ENCODE measurements at places on chromosomes 1 and 21.

- DNase-seq, result no peak
Measured at GRCh38 chr1:960363-961131, at the start of gene KLHL17. Gene KLHL17 (plus strand): TSS chr1:960584. CDS start chr1:960694, 110 bp downstream.

DNA sequence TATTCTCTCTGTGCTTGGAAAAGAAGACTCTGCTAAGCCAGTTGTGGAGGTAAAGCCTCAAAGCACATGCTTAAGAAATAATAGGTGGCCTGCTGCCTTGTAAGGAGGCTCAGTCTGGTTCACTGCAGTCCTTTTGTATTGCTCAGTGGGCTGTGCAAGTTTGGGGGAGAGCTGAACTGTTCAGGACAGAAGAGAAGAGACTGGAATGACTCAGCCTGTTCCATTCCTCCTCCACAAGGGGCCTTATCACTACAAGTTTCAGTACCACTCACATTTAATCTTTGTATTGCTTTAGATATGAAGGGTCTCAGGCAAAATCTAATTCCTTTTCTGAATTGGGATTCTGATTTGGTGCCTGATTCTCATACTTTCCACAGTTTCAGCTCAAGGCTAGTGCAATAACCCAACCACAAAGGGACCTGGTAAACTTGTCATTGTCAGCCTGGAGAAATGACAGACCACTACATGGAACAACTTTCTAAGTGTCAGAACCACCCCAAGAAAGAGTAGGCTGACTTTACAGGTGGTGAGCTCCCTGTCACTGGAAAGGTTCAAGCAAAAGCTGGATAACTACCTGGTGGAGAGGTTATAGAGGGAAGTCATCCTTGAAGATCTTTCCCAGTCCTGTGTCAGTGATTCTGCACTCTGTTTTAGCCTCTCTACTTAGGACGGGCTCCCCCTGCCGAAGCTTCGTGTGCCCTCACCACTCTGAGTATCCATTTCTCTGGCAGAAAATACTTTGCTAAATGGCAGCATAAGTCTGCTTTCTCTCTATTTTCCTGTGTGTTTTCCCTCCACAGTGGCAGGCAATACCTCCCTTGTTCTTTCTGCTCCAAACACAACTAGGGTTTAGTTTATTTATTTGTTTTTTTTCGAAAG is 162.9 kb upstream of the GJB5 start:
- DNase-seq, result no peak

- DNase-seq, result no peak
Measured at GRCh38 chr21:17818186-17819113, 706 bp downstream of the C21orf91 start.

- no peak for DNase-seq
Measured at GRCh38 chr1:4045397-4046010, 145.4 kb upstream of the C1orf174 start.

DNA sequence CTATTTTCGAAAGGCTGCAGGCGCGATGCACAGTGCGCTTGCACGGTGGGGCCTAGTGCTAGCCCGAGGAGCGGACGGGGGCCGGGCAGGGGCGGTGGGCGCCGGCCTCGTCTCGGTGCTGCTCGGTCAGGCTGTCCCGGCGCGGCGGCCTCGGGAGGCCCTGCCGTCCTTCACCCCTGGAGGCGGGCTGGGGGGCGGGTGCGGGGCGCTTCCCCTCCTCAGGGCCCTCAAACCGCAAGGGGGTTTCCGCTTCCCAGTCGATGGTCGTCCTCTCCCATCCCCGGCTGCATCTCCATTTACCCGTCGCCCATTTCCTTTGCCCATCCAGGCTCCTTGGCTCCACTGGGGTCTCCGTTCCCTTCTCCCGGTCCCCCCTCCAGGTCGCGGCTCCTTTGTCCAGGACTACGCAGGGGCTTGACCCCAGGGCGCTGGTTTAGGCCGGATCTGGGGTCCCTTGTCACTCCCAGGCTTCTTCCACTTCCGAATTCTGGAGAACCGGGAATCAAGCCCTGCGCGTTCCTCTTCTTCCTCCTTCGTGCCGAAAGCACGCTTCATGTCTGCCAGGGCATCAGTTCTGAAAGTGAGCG is 196.3 kb upstream of the LMO4 start:
- no peak for DNase-seq

GRCh38 chr21:45764792-45765191 is 121.3 kb downstream of the PCBP3 start:
- DNase-seq, result no peak

All from NCI-H524 treated with DMSO at 0.1 percent for 48 hours (cell line).